Uterine smooth muscle cell (primary cell): ENCODE measurements at places on chromosomes 2 and 18. TPM values are rescaled to one million over a fixed set of nuclear protein-coding genes. Genes with fewer than 3 reads are reported as not detected.

The CD28 gene
- not detected in 2 replicates for total RNA-seq

The MEIS1 gene
- 131 and 169 TPM in 2 replicates for total RNA-seq

The ASXL2 gene
- 6.9 and 7.2 TPM in 2 replicates for total RNA-seq

The ACVR1C gene
- 0.25 and 0.33 TPM in 2 replicates for total RNA-seq

The TMEM169 gene
- total RNA-seq: 0.37 and 0.66 TPM in 2 replicates

The MPPE1 gene
- 20.4 and 27.1 TPM in 2 replicates for total RNA-seq

The HOXD9 gene
- total RNA-seq: 0.66 and 0.75 TPM in 2 replicates

The IL1RL1 gene
- total RNA-seq: 0.12 and 0.77 TPM in 2 replicates

The LYPD1 gene
- total RNA-seq: 0.22 and 1.1 TPM in 2 replicates
